Bronchial smooth muscle cell (primary cell): ENCODE measurements at places on chromosomes 1 and 21. TPM values are rescaled to one million over a fixed set of nuclear protein-coding genes. Genes with fewer than 3 reads are reported as not detected.

Gene SEC16B
- 2.7 and 4.1 TPM in 2 replicates for total RNA-seq

Gene SPATA17
- 0.63 and 1.4 TPM in 2 replicates for total RNA-seq

Gene OR2T2
- not detected in 2 replicates for total RNA-seq

Gene TNNI3K
- 1.5 and 3.9 TPM in 2 replicates for total RNA-seq

Gene TEDDM1
- not detected in 2 replicates for total RNA-seq

Gene ARHGEF16
- 0.09 TPM in 1 of 2 replicates, not detected in the other for total RNA-seq

Gene OR14K1
- total RNA-seq = not detected in 2 replicates
